Left ventricle myocardium inferior (tissue), 1 donor: ENCODE measurements at places on chromosomes 1 and 21. TPM values are rescaled to one million over a fixed set of nuclear protein-coding genes. Genes with fewer than 3 reads are reported as not detected.

GRCh38 chr1:23202263-23202749 lies 15.0 kb downstream of the HTR1D start:
- no peak for DNase-seq

Gene ZNF648
- not detected for total RNA-seq

DNA sequence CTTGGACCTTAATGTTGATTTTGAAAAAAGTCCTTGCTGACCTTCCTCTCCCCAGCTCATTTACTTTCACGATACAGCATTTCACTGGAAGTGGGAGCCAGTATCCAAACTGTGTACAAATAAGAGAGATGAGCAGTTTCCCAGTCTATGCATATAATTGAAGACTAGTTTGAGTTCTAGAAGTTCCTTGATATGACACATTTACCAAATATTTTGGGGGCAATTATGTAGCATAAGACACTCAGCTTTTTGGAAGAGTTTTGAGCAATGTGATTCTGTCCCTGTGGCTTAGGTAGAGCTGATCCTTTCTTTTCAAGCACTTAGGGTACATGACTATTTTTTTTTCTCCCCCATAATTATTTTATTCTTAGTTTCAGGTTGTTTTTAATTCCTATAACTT lies 26.4 kb downstream of the GIPC2 start:
- DNase-seq: no peak

Gene FMO1
- total RNA-seq: 0.49 TPM

Gene TRABD2B
- total RNA-seq: 1.4 TPM

DNA sequence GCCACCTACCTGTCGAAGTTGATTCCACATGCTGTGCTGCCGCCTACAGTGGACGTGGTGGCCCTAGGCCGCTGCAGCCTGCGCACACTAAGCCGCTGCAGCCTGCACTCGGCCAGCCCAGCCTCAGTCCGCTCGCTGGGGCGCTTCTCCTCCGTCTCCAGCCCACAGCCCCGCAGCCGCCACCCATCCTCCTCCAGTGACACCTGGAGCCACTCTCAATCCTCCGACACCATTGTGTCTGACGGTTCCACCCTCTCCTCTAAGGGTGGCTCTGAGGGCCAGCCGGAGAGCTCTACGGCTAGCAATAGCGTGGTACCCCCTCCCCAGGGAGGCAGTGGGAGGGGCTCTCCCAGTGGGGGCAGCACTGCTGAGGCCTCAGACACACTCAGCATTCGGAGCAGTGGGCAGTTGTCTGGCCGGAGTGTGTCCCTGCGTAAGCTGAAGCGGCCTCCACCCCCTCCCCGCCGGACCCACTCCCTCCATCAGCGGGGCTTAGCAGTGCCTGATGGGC lies 46.9 kb downstream of the YARS1 start:
- no peak for DNase-seq

DNA sequence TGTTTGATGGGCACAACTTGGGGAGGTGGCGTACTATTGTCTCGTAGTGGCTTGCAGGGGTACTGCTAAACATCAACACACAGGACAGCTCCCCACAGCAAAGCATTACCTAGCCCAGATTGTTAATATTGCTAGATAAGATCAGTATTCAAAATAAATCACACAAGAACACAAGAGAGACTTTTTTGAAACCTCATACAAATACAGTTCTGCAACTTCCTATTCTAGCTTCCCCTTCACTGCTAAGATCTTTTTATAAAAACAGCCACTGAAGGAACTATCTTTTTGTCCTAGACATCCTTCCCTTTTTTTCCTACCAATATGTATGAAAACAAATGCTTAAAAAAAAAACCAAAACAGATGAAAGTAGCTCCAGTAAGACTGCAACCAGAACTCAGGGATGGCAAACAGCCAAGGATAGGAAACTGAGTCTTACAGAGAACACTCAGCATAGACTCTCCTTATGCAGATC lies 137.8 kb upstream of the KRTAP19-8 start:
- DNase-seq: no peak

GRCh38 chr1:222970711-222971110 lies 155.9 kb downstream of the DISP1 start:
- no peak for DNase-seq

GRCh38 chr1:53172426-53173128 lies 24.0 kb upstream of the CPT2 start:
- no peak for DNase-seq

Gene GUCA2A
- not detected for total RNA-seq

DNA sequence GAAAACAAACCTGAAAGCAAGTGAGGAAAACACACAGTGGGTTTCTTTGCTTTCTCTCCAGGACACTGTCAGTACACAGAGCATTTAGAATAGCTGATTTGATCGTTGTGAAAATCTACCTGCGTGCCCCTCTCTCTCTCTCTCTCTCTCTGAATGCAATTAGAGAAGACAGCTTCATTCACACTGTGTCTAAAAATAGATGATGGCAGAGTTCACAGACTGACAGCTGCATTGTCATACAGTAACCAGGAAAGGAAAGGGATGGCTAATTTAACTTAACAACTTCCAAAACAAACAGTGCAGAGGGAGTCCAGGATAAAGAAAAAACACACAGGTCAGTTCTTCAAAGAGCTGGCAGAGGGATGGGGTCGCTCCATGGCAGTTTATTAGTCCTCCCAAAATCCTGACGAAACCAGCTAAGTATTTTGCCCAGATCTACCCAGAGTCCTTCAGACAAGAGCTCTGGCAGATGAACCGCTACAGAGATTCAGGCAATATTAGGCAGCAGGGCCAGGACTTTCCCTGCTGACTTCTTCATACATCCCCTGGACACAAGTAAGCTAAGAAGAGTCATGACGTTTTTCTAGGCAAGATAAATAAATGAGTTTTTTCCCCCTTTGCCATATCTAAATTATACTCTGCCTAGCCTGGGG lies 58.9 kb downstream of the WLS start:
- no peak for DNase-seq
